ENCODE measurements at places on chromosomes 13 and 19.
A peak's percentile ranks its signal among the peaks of the same experiment; 100 is the strongest.

DNA sequence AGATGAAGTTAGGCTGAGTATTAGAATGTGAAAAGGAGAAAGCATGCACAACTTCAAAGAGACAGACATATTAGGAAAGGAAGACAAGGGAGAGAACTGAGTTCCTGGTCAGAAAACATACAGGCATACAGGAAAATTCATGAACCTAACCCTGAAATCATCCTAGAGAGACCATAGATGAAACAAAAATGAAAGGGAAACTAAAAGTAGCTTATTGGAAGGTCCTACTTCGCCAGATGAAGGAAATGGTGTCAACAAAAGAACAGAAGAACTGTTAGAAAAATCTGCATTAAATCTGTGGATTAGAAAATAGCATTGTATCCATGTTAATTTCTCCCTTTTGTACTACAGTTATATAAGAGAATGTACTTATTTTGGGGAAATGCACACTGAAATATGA, 169.0 kb upstream of the UFM1 start:
- no peak for DNase-seq

DNA sequence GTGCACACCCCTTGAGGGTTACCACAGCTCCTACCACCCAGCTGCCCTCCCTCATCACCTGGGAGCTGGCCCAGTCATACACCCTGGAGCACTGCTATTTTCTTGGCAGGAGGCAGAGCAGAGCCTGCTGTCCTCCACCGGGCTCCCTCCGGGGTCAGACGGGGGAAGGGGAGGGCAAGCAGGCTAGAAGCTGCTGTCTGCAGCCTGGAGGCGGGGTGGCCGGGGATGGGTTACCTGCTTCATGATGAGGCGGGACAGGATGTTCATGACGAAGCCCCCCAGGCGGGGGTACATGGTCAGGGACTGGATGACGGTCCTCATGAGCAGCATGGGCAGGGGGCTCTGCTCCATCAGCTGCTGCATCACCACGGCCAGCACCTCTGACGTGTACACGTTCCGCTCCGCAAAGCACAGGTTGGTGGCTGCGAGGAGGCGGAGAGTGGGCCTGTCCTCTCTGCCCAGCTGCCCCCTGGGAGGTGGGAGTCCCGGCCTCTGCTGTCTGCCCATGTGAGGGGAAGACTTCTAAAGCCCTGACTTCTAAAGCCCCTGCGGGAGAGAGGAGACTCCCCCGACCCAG, 2.7 kb upstream of the RSPH6A start:
- no peak for DNase-seq

DNA sequence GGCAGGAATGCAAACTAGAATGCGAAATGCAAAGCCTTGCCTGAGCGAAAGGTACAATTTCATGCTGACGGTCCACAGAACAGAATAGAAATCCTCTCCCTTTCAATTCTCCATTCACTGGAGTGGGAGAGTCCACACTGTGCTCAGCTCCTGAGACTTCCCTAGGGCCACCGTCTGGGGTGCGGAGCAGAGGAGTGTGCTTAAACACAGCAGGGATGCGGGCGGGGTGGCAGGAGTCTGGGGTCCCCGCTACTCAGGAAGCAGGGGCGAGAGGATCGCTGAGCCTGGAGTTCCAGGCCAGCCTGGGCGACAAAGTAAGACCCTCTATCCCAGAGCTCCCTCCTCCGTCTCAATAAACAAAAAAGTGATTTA, 552 bp upstream of the ZNF816 start:
- DNase-seq: peak; percentile 24

GRCh38 chr19:49165865-49166301, 8.3 kb downstream of the TRPM4 start:
- no peak for DNase-seq

DNA sequence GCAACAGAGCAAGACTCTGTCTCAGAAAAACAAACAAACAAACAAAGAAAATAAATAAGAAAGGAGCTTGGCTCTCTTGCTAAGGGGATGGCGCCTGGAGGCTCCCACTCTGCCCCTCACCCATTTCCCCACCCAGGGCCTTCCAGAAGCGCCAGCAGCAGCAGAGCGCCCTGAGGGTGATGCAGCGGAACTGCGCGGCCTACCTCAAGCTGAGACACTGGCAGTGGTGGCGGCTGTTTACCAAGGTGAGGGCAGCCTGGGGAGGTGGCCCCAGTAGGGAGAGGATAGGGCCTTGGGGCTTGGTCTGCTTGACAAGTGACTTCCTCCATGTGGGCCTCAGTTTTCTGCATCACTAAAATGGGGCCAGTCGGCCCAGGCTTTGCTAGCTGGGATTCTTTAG, 59.8 kb downstream of the MYH14 start:
- no peak for DNase-seq

- DNase-seq: no peak
Measured at GRCh38 chr19:37994823-37995130, 87.8 kb downstream of the SIPA1L3 start.

DNA sequence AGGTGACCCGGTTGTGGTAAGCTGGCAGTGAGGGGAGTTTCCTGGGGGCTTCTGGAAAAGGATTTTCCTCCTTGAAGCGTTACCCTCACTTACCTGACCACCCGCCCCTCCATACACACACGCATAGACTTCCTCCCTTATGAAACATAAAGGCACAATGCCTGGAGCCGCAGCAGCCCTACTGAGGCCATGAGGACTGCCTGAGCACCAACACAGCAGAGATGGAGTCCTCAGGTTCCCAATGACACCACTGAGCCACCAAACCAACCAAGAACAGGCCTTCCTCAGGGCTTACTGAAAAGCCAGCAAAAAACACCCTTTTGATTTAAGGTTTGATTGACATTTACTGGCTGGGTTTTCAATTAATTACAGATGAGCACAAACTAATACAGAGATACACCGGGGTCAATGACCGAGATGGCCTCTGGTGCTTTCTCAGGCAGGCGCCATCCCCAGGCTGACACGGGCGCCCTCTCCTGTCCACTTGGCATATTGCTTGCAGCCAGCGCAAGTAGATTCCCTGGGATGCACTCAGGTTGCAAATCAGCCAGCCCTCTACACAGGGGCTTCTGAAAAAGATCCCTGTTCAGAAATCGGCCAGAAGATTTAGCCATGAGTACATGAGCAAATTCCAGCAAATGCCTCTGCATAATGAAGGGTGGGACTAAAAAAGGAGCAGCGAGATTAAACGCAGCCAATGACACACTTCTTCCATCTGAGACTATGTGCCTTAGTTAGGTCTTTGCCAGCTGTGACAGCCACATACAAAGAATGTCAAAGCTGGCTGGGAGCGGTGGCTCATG, 14.8 kb downstream of the OPA3 start:
- DNase-seq: no peak

DNA sequence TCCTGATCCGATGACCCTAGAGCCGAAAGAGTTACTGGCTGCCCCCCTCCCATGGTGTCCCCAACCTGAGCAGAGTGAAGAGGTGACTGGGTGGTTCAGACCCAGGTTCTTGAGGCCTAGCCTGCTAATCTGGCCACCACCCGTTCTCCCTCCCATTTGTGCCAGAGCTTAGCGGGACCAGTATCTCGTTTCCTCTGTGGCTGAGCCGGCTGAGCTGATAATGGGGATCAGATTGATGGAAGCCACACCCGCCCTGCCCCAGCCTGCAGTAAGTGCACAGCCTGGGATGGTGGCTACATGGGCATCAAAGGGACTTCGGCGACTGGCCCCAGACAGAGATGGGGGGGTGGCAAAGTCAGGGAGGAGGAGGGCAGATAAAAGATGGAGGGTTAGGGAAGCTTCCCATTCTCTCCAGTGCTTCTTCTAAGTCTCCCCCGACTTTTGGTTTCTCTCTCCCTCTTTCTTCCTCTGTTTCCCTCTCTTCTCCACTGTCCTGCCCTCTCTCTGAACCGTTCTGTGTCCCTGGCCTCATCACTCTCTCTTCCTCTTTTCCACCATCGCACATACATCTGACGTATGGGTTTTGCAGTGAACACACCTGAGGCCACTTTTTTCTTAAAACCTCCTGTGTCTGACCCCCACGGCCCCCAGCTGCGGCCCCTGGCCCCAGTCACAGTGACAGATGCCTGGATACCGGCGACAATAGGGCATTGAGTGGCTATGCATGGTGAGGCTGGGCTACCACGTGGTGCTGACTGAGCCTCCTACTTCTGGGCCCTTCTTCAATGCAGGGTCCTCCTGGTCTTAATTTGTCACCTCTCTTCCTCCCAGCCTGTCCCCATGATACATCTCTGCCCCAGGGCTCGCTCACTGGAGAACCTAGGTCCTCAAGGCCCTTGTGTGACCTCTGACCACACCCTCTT, 2.4 kb downstream of the ELAVL3 start:
- no peak for DNase-seq

GRCh38 chr13:91375116-91375729, 23.2 kb upstream of the GPC5 start:
- DNase-seq: no peak

GRCh38 chr13:46631179-46631542, 78.2 kb downstream of the LRCH1 start:
- DNase-seq: no peak

DNA sequence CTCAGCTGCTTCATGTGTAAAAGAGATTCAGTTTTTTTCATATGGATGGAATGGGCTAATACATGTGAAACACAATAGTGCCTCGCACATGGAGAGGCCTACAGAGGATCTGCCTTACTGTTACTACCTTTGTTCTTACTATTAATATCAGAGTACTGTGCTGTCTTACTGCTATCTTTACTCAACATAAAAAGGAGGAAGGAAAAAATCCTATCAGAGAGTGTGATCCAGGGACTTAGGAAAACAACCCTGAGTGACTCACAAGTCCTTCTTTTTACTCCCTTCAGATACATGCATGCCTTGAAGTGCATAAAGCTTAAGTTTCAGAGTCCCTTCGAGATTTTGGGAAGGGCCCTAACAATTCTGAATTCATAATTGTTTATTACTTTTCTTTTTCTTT, 136.8 kb downstream of the TBC1D4 start:
- no peak for DNase-seq

- no peak for DNase-seq
Measured at GRCh38 chr13:83940742-83941141, 58.5 kb upstream of the SLITRK1 start.

- DNase-seq: no peak
Measured at GRCh38 chr13:97273341-97273831, 51.3 kb downstream of the MBNL2 start.

All from H54 (cell line).